ENCODE measurements at places on chromosomes 2 and 18. TPM values are rescaled to one million over a fixed set of nuclear protein-coding genes. Genes with fewer than 3 reads are reported as not detected.

The IAH1 gene
- 112 TPM for total RNA-seq

The CYP26B1 gene
- total RNA-seq: 14.7 TPM

The TIA1 gene
- total RNA-seq: 38.0 TPM

The DNAJC10 gene
- total RNA-seq: 77.5 TPM

The SLC4A5 gene
- 0.47 TPM for total RNA-seq

The HIBCH gene
- total RNA-seq: 15.2 TPM

The ZNF521 gene
- not detected for total RNA-seq

The WDR12 gene
- 67.4 TPM for total RNA-seq

The GKN1 gene
- 0.94 TPM for total RNA-seq

The UPP2 gene
- total RNA-seq: not detected

The HNRNPLL gene
- 19.3 TPM for total RNA-seq

The EFR3B gene
- 9.2 TPM for total RNA-seq

The AGBL5 gene
- 30.3 TPM for total RNA-seq

The LINC00305 gene
- not detected for total RNA-seq

The MC2R gene
- not detected for total RNA-seq

The MYO7B gene
- total RNA-seq: 0.16 TPM

The KLHL41 gene
- 0.13 TPM for total RNA-seq

The NEB gene
- total RNA-seq: 0.36 TPM

The AFF3 gene
- total RNA-seq: 0.01 TPM

The MOGAT1 gene
- total RNA-seq: not detected

The FSHR gene
- total RNA-seq: not detected

The COL4A4 gene
- total RNA-seq: 1.5 TPM

The KYNU gene
- total RNA-seq: 242 TPM

The DYNAP gene
- total RNA-seq: not detected

The CFAP210 gene
- 0.30 TPM for total RNA-seq

The AMMECR1L gene
- total RNA-seq: 16.3 TPM

The HOXD12 gene
- total RNA-seq: not detected

The SNED1 gene
- total RNA-seq: 0.83 TPM

The TMEM237 gene
- 21.3 TPM for total RNA-seq

The LYG1 gene
- total RNA-seq: 1.3 TPM

The CXCR4 gene
- total RNA-seq: 0.56 TPM

All from A549 treated with Hydrocortisone at 1 μM for 4 hours (cell line).